ENCODE measurements at places on chromosomes 5 and 9.

DNA sequence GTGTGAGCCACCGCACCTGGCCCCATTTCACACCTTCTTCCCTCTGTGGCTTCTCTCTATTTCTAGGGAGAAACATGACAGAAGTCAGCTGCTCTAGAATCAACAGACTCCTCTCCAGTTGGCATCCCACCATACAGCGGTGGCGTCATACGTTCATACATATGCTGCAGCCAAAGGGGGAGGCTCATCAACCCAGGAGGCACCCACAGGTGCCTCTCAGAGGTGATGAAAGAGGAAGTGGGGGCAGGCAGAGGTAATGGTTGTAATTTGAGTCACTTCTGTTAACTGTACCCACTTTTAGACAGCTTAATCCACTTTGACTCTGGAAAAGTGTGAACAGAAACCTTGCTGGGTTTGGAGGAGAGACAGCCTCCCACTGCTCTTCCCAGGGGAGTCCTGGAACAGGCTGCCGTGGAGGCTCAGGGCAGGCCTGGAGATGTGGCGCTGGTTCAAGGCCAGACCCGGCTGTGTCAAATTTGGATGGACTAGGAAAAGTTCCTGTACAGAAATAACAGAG is 47.3 kb upstream of the SUB1 start:
- peak; percentile 58 for DNase-seq

- DNase-seq, result no peak
Observed at GRCh38 chr5:159467666-159468065, 137.4 kb upstream of the IL12B start.

GRCh38 chr5:13987843-13988464 is 43.5 kb upstream of the DNAH5 start:
- peak; percentile 24 for DNase-seq

DNA sequence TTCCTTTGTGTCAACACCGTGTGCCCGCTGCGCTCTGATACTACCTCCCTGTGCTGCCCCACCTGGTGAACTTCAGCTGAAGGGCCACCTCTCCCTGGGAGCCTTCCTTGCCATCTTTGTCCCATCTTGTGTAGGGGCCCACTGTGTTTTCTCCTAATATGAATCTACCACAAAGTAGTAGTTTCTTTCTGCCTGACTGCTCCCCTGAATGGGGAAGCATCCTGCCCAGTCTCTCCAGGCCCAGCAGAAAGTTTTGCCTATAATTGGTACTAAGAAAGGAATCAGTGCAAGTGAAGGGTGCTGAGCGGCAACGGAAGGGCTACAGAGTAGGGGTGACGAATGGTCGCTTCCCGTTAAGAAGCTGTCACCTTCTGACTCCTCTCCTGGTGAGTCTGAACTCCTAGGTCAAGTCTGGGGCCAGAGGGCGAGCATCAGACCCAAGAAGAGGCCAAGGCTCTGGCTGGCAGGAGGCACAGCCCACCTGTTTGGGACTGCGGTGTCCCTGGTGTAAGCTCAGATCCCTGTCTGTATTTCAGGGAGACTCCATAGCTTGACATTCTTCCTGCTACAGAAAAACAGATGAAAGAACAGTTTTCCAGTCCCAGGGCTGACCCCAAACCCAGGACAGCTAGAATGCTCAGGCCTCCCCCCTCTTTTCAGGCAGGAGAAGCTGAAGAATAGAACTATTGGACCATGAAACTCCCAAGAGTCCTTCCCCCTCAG is 24.1 kb downstream of the WWC1 start:
- no peak for DNase-seq

DNA sequence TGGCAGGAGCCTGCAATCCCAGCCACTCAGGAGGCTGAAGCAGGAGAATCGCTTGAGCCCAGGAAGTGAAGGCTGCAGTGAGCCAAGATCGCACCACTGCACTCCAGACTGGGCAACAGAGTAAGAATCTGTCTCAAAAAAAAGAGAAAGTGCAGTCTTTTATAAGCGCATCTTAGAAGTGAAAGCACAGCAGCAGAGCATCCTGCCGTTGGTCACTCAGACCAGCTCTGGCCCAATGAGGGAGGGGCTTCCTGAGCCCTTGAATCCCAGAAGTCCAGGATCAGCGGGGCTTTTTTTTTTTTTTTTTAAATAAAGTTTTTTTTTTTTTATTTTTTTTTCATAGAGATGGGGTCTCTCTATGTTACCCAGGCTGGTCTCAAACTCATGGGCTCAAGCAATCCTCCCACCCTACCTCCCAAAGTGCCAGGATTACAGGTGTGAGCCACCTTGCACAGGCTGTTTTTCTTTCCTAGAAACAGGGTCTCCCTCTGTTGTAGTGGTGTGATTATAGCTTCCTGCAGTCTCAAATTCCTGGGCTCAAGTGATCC is 42.3 kb downstream of the NAIF1 start:
- no peak for DNase-seq

GRCh38 chr5:120255214-120255613 is 208.9 kb upstream of the PRR16 start:
- no peak for DNase-seq

DNA sequence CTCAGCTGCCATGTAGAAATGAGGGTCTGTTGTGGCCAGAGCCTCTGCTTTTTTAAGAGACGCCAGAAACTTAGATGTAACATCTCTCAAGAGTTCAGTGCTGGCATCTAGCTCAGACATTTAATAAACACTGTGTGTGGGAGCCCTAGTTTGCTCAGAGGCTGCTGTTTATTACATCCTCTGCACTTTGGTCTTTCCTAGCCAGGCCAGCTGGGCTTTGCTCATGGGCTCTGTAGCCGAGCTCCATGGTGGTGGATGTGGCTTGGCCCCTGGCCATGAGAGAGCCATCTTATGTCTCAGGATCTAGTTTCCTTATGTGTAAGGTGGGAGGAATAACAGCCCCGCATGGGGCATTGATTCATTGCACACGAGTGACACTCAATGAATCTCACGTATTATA is 30.0 kb downstream of the ARHGEF37 start:
- no peak for DNase-seq

DNA sequence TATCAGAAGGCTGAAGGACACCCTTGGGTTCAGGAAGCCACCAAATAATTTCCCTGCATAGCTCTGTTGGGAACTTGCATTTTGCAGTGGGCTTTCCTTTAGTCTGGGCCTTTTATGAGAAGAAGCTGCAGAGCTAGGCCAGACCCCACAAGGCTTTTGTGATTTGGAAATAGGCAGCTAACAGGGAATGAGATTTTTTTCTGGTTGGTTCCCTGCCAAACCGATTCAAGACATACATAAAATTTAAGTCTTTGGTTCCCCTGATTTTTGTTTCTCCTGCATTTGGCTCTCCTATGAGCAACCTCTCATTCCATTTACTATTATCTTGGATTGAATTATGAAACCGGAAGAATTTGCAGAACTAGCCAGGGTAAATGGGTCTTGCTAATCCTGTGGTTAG is 81.5 kb upstream of the PTCH1 start:
- DNase-seq, result no peak

- DNase-seq, result no peak
Observed at GRCh38 chr5:61630908-61631307, 298.9 kb downstream of the ZSWIM6 start.

GRCh38 chr9:133162861-133163503 is 732 bp downstream of the GBGT1 start:
- DNase-seq, result no peak
